ENCODE measurements at places on chromosomes 16 and 17. TPM values are rescaled to one million over a fixed set of nuclear protein-coding genes. Genes with fewer than 3 reads are reported as not detected.

GNGT2 gene
- not detected for total RNA-seq

ATF7IP2 gene
- 18.1 TPM for total RNA-seq

CASKIN2 gene
- 41.8 TPM for total RNA-seq

VAT1L gene
- total RNA-seq, result not detected

HASPIN gene
- 9.5 TPM for total RNA-seq

LPCAT2 gene
- total RNA-seq, result 25.2 TPM

CD300LB gene
- total RNA-seq, result not detected

CRYM gene
- total RNA-seq, result not detected

NPIPA2 gene
- total RNA-seq, result 4.1 TPM

- no peak for DNase-seq
Measured at GRCh38 chr17:2207815-2208515, 95.6 kb downstream of the SMG6 start.

- no peak for DNase-seq
Measured at GRCh38 chr17:75182319-75182568, 515 bp downstream of the SUMO2 start.

- DNase-seq, result no peak
Measured at GRCh38 chr16:57534337-57534880, 2.0 kb downstream of the CCDC102A start.

DNA sequence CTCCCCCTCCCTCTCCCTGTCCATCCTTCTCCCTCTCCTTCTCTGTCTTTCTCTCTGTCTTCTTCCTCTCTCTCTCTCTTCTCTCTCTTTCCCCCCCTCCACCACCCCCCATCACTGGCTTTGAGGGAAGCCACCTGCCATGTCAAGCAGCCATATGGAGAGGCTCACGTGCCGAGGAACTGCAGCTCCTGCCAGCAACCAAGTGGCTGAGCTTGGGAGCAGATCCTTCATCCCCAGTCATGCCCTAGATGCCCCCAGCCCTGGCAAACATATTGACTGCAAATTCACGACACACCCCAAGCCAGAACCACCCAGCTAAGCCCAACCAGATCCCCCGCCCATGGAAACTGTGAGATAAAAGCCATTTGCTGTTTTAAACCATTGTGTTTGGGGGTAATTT lies 40.9 kb upstream of the RBFOX3 start:
- DNase-seq, result no peak

GRCh38 chr17:1573932-1574696 lies 11.5 kb upstream of the PITPNA start:
- DNase-seq, result peak; percentile 61

- peak; percentile 52 for DNase-seq
Measured at GRCh38 chr17:7858522-7858810, 663 bp downstream of the CYB5D1 start.

- DNase-seq, result no peak
Measured at GRCh38 chr16:80695020-80695419, 109.4 kb downstream of the CDYL2 start.

GRCh38 chr17:51860954-51861561 lies 297.5 kb downstream of the CA10 start:
- DNase-seq, result peak; percentile 65

- peak; percentile 43 for DNase-seq
Measured at GRCh38 chr16:23026784-23027362, 122.4 kb downstream of the USP31 start.

DNA sequence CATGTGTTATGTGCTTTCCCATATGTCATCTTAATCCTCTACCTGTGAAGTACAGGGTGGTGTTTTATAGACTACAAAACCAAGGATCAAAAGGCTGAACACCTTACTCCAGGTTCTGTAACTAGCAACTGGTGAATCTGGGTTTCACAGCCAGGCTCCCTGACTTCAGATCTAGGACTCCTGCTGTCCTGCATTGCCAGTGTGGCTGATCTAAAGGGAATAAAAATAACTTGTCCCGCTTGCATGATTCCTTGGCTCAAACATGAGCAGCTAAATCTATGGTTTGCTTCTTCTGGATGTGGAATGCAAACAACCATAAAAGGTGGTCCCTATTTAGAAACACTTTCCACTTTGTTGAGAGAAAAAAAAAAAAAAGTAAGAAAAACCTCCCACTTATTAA lies 3.7 kb upstream of the VWA3A start:
- no peak for DNase-seq

GRCh38 chr16:10728003-10728887 lies 15.4 kb upstream of the NUBP1 start:
- DNase-seq, result no peak

GRCh38 chr17:34542700-34543336 lies 36.6 kb upstream of the TMEM132E start:
- no peak for DNase-seq

DNA sequence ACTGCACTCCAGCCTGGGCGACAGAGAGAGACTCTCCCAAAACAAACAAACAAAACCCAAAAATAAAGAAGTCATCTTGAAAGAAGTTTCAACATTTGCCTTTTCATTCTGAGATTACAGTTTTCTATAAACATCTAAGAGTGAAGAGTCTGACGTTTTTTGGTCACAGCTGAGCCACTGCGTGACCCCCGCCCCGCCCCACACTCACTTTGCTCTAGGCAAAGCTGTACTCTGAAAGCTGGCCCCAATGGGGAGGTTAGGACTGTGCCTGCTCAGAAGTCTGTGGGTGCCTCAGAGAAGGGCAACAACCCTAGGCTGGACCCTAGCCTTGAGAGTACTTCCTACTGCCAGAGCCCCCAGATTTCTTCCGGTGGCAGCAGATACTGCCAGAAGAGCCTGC lies 19.3 kb downstream of the CYB5D2 start:
- no peak for DNase-seq

DNA sequence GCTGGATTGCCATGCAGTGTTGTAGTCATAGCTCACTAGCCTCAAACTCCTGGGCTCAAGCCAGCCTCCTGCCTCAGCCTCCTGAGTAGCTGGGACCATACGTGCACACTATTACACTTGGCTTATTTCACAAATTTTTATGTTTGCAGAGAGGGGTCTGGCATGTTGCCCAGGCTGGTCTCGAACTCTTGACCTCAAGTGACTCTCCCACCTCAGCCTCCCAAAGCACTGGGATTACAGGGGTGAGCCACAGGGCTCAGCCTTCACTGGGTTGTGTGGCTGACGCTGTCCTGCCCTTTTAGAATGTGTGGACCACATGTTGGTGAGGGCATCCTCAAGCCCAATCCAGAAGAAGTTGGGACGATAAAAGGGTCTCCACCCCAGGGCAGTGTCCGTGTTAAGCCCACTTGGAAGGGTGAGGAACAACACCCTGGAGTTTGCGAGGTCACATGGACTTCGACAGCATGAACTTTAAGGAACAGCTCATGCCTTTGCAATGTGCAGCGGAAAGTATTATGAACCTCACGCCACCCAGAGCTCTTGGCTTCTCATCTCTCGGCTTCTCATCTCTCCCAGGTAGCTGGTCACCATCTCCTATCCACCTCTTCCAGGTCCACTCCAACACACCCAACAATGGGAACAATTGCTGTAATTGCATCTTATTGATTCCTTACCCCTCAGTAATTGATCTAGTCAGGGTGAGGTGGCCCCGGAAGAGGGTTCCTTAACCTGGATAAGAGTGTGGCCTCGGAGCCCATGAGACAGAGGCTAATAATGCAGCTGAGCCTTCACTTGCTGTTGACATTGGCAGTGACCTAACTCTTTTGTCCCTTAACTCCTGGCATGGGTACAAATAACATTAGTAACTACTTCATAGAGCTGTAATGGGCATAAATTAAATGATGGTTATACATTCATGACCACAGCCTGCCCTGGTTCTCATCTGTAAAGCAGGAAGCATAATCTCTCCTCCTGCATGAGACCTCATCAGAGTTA lies 6.7 kb downstream of the FOXL1 start:
- no peak for DNase-seq

GRCh38 chr17:17567631-17568030 lies 23.9 kb downstream of the PEMT start:
- DNase-seq, result no peak

GRCh38 chr17:69579961-69580677 lies 165.6 kb downstream of the MAP2K6 start:
- no peak for DNase-seq

- no peak for DNase-seq
Measured at GRCh38 chr16:52436339-52437276, 110.3 kb downstream of the TOX3 start.

GRCh38 chr17:68054296-68054900 lies 18.9 kb downstream of the KPNA2 start:
- DNase-seq, result peak; percentile 26

DNA sequence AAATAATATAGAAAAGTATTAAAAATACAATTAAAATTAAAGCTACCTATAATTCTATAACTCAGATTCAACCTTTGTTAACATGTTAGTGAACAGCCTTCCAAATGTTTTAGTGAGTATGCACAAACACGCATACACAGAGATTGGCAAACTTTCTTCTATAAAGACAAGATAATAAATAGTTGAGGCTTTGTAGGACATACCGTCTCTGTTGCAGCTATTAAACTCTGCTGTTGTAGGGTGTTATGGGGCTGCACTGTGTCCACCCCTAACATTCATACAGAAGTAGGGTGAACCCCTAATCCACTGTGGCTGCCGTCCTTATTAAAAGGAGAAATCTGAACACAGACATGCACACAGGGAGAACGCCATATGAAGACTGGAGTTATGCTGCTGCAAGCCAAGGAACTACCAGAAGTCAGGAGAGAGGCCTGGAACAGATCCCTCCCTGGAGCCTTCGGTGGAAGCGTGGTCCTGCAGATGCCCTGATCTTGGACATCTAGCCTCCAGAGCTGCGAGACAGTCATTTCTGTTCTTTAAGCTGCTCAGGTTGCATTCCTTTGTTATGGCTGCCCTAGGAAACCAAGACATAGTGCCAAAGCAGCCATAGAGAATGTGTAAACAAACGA lies 383.2 kb downstream of the GRIN2A start:
- no peak for DNase-seq
